ENCODE measurements at places on chromosomes 5 and 9.

- DNase-seq = no peak
Measured at GRCh38 chr9:36053971-36054370, 17.3 kb downstream of the RECK start.

DNA sequence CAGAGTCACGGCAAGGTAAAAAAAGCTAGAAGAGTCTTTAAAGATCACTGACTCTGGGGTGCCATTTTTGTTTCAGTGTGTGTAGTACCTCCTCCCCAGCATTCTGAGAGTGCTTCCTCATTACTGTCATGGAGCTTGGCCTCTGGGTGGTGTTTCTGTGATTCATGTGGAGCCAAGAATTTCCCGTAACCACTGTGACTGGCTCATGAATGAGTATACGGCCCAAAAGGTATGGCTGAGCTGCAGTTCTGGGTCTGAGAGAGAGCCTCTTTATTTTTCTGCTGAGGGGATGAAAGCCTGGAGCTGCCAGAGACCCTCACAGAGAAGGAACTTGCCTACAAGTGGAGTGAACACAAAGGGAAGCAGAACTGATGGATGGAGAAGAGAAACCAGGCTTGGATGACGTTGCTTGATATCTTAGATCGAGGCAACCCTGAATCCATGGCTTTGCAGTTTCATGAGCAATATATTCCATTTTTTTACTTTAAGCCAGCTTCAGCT is 85.6 kb downstream of the PTTG1 start:
- no peak for DNase-seq

GRCh38 chr9:111925784-111926183 is 29.2 kb downstream of the UGCG start:
- DNase-seq = no peak

- no peak for DNase-seq
Measured at GRCh38 chr5:126680191-126680817, 79.6 kb downstream of the PHAX start.

DNA sequence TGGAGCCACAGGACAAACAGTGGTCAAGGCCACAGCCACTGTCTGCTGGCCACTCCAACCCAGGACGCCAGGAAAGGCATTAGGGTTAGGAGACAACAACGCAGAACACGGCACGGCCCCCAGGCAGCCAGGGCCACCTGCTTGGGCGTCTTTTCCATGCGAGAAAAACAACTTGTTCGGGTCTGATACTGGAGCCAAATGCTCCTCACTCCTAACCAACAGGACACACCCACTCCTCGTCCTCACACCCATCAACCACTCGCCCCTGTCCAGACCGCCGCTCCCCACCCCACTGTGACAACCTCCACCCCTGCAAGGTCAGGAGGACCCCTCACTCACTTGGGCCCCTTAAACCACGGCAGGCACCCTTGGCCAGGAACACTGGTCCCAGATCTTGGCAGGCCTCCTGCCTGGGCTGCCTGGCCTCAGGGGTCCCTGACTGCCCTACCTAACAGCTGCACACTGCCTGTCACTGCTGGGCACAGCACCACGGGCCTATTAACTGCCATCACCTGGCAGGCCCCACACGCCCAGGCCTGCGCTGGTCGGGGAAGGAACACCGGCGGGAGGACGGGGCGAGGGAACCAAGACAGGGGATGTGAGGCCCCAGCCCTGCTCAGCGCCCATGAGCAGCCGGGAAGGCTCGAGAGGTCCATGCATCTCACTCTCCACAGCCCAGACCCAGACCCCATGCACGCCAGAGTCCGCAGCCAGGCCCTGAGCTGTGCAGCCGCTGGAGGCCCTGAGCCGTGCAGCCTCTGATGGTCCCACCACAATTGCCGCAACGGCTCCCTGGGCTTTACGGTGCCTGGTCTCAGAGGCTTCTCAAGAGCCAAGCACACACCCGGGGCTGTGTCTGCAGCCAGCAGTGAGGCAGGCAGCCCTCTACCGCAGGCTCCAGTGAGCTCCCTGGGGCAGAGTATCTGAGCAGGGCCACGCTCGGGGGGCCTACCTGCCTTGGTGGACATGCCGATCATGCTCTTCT is 13.8 kb downstream of the CLPTM1L start:
- no peak for DNase-seq

- DNase-seq = no peak
Measured at GRCh38 chr9:2817999-2818803, 25.7 kb downstream of the PUM3 start.

- no peak for DNase-seq
Measured at GRCh38 chr9:125632321-125633115, 74.5 kb downstream of the MAPKAP1 start.

GRCh38 chr5:147050172-147050571 is 171.6 kb upstream of the PPP2R2B start:
- DNase-seq = no peak

DNA sequence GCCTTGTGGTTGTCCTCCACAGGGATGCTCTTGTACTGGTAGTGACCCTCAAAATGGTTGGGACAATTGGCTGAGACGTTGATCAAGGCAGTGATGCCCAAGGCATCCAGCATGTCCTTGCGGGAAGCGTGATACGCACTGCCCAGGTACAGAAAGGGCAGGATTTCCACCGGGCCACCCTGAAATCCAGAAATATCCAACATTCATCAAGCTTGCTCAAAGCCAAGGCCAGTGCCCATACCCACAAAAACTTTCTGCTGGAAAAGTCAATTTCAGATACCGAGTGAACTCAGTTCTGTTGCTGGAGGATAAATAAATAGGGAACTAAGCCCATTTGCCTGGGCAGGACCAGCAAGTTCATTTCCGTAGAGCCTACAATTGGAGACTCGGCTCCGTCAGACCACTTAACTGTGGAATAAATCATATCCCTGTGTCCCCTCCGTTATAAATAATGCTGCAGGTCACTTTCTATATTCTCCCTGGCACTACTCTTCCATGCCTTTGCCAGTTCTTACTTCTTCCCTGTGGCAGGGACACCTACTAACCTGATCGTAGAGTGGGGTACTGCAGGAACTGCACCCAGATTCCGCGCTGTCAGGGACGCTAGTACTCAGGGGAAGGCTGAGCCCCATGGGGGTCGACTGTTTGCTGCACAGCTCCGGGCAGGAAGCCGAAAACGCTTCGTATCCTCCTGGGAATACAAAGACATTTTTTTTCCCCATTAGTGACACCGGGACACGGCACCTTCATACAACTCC is 1.2 kb downstream of the DUSP1 start:
- DNase-seq = no peak

DNA sequence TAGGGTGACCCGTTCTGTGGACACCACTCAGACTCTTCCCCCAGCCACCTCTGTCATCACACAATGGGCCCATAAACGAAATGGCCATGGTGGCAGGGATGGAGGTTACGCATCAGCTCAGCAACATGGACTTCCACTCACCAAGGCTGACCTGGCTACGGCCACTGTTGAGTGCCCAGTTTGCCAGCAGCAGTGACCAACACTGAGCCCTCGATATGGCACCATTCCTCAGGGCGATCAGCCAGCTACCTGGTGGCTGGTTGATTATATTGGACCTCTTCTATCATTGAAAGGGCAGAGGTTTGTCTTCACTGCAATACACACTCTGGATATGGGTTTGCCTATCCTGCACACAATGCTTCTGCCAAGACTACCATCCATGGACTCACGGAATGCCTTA is 21.1 kb downstream of the MTMR12 start:
- no peak for DNase-seq
